SK-MEL-5 (cell line): ENCODE measurements at places on chromosomes 1 and 21.

DNA sequence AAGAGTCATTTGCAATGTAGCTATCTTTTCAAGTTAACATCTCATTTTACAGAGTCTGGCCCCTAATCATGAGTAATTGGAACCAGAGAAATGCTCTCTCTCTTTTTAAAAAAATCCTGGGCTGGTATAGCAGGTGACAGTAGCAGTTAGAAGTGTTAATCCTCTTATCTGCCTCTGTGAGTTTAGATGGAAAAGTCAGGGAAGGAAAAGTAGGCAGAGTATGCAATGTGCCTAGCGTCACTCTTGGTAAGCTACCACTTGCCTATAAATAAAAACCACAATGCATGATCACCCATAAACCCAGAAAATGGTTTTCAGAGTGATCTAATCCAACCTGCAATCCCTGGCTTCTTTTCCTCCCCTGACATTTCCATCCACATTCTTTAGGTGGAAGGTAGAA lies 43.2 kb downstream of the UTP25 start:
- no peak for DNase-seq

- no peak for DNase-seq
Measured at GRCh38 chr1:47635111-47635510, 197.3 kb downstream of the FOXD2 start.

DNA sequence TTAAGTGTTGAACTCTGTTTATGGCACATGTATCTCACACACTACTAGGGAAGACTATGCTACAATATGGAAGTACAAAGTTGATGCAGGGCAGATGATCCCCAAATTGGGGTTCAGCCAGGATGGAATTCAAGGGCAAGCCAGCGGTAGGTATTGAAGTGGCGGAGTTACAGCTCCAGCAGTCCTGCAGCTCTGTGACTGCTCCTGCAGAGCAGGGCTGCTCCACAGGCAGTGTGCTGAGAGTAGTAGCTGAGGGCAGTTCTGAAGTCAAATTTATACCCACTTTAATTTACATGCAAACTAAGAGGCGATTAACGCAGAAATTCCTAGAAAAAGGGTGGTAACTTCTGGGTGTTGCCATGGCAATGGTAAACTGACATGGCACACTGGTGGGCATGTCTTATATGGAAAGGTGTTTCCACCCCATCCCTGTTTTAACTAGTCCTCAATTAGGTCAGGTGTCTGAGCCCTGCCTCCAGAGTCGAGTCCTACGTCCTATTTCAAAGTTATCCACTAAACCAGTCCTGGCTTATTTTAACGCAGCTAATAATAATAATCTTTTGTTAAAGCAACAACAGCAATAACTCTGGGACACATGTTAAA lies 20.6 kb upstream of the CENPF start:
- DNase-seq = no peak

- DNase-seq = no peak
Measured at GRCh38 chr1:97796711-97797110, 124.1 kb downstream of the DPYD start.

- DNase-seq = no peak
Measured at GRCh38 chr1:244254467-244254866, 197.2 kb downstream of the ADSS2 start.
